ENCODE measurements at places on chromosomes 16 and 17.

GRCh38 chr16:89192956-89193575 is 7.3 kb downstream of the SLC22A31 start:
- DNase-seq = no peak

GRCh38 chr16:86073103-86073625 is 174.2 kb downstream of the IRF8 start:
- no peak for DNase-seq

GRCh38 chr16:12236589-12236988 is 260.1 kb downstream of the SNX29 start:
- no peak for DNase-seq

- no peak for DNase-seq
These were observed 266.0 kb downstream of the ENGASE start for GRCh38 chr17:79340333-79341221.

- DNase-seq = no peak
These were observed 631 bp downstream of the TRAF7 start for GRCh38 chr16:2155977-2156848.

DNA sequence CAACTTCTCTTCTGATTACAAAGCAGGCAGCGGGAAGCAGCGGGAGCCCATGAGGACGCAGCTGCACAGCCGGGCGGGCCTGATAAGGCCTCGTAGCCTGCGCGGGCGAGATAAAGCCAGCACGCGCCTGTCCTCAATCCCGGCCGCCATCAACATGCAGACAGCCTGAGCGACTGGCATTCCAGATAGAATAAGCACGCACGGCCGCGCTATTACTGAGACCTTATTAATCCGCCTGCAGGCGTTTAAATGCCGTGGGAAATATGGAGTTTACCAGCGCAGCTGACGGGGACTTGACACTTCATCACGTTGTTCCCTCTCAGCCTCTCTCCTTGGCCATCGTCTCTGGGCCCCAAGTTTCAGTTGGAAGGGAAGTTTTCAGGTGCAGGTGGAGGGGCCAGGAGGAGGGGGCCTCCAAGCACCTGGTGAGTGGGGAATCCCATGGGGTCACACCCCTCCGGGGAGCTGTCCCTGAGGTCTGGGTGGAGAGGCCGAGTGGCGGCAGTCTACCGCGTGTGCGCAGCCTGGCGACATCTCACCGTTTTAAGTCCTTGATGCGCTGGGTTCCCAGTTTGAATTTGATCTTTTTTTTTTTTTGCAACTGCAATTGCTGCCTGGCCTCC is 27.3 kb upstream of the CBFA2T3 start:
- DNase-seq = no peak

- DNase-seq = no peak
These were observed 10.4 kb downstream of the MILR1 start for GRCh38 chr17:64459284-64459747.

DNA sequence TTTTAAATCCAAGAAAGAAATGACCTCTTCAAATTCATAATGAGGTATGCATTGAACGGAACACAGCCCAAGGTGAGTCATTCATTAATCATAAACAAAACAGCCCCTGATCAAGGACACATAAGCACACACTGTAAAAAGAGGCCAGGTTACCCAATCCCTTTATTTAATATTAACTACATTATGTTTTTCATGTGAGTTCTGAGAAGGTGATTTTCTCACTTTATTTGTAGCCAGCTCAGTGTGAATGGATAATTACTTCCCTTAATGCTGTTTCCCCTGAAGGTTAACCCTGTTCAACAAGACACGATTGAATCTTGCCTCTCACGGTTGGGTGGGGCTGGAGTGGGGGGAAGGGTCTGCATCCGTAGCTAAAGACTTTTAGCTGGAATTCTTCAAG is 257.3 kb upstream of the SALL1 start:
- no peak for DNase-seq

DNA sequence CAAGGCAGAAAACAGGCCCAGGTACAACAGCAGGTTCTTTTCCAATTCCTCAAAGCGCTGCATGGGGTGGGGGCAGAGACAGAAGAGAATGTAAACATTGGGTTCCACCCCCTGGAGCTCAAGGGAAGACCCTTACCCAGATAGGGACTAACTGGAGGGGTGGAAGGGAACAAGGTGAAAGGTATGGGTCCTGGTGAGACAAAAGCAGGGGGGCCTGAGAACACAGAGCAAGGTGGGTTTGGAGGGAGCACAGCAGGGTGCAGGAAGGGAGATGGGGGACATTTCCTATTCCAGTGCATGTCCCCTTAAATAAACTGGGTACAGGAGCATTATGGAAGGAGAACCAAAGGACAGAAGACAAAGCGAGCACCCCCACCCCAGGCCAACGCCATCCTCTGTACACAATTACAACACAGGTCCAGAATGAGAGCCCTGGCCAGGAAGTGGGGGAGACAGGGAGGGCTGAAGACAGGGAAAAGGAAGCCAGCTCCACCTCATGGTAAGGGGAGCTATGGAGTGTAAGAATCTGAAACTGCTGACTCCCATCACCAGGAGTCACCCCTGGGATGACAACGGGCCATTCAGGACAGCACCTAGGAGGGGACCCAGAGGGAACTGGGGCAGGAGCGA is 2.1 kb upstream of the CD2BP2 start:
- DNase-seq = no peak

- no peak for DNase-seq
These were observed 29.9 kb downstream of the MIS12 start for GRCh38 chr17:5516060-5516792.

DNA sequence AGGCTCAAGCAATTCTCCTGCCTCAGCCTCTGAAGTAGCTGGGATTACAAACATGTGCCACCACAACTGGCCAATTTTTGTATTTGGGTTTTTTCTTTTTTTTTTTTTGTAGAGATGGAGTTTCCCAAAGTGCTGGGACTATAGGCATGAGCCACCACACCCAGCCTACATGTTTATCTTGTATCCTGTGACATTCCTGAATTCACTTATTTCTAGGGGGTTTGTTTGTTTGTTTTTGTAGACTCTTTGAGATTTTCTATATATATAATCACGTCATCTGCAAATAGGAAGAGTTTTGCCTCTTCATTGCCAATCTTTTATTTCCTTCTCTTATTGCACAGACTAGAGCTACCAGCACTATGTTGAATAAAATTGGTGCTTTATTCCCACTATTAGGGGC is 29.1 kb downstream of the PRAC1 start:
- DNase-seq = no peak

GRCh38 chr16:27748868-27749546 is 199.1 kb downstream of the KATNIP start:
- no peak for DNase-seq

DNA sequence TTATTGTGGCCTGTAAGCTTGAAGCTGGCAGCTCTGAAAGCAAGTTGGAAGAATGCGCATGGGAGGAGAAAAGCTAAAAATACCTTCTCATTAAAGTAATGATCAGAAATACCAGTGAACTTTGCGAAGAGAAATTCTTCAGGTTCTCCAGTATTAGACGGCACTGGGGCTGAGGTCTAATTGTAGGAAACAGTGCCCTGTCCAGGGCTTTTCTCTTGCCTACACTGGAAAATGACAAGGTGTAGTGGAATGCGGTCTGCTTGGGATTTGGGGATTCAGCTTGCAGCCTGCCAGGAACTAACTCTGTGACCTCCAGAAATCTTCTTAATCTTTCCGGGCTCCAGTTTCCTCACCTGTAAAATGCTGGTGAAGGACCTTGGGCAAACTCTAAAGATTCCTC is 53.3 kb upstream of the KCNJ16 start:
- no peak for DNase-seq

DNA sequence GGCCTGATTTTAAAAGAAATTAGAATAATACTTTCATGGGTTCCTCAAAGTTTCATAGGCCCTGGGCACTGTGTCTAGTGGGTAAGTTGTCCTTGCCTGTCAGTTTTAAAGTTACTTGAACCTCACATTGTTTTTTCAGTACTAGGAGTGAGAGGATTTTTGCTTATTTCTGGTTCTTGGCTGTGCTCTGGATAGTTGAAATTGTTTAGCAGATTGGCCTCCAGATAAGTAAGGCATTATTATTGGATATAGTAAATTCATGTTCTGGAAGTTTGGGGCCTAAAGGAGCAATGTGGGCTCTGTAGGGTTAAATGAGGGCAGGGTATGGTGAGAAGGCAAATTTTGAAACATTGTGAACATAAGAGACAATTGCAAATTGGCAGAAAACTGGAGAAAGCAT is 78.5 kb downstream of the WNT3 start:
- DNase-seq = no peak

DNA sequence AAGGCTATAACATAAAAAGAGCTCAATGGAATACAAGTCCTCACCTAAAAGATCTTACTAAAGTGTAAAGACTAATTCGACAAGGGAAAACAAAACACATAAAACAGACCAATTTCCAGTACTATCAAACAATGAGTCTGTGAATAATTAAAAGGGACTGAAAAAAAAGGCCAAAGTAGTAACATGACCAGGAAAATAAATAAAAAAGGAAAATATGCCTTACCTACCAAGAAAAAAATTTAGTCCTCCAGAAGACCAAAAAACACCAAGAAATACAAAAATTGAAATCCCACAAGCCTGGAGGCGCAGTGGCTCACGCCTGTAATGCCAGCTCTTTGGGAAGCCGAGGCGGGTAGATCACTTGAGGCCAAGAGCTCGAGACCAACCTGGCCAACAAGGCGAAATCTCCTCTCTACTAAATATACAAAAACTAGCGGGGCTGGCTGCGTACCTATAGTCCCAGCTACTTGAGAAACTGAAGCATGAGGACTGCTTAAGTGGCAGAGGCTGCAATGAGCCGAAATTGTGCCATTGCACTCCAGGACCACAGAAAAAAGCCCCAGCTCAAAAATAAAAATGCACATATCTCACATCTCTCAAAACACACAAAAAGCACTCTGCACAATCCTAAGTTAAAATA is 60.8 kb downstream of the TEX14 start:
- DNase-seq = no peak

DNA sequence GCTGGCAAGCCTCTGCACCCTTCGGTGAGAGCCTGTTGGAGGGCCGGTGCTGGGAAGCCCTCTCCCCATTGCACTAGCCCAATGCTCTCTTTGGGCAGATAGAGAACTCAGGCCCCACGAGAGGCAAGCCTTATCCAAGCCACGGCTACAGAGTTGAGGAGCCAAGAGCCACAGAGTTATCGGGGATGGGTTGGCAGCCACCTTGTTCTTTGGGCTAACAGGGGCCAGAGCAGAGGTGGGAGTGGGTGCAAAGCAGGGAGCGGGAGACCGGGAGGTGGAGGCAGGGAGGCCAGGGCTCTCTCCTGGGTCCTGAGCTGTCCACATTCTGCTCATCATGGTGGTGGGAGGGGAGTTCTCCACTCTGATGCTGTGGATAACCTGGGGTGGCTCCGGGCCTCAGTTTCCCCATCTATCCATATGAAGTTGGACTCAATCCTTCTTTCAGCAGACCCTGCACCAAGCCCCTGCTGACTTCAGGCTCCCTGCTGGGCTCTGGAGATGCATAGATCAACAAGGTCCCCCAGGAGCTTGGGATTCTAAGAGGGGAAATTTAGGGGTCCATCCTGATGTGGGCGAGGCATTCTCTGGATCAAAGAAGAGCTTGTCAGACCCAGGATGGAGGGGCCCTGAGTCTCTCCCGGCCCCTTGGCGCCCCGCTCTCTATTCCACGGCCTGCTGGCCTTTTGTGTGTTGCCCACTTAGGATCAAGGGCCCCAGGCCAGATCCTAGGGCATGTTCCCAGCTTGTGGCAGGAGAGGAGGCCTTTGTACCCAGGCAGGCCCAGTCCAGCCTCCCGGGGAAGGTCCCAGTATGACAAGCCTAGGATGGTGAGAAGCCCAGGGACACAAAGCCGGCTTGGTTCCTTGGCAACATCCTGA is 557 bp upstream of the CX3CL1 start:
- no peak for DNase-seq

GRCh38 chr16:81446907-81447268 is 2.3 kb downstream of the CMIP start:
- no peak for DNase-seq

DNA sequence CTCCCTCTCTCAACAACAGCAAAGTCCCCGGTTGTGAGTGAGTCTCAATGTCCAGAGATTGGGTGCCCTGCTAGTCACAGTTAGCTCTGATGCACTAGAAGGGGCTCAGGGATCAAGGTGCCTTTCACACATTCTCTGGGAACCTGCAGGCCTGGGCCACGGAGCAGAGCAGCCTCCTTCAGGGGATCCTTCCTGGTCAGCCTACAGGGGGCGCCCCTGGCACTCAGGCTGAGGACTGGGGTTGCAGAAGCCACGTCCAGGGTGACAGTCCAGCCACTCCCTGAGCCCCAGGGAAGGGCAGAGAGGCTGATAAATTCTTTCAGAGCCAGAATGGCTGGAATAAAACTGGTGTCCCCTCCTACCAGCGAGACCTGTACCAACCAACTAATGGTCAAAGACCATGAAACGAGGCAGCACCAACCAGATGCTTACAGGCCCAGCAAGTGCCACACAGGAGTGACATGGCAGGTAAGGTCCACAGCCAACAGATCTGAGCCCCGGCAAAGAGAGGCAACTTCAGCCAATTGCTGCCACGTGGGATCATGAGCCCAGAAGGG is 43.5 kb downstream of the ST3GAL2 start:
- peak; percentile 32 for DNase-seq

- no peak for DNase-seq
These were observed 46.3 kb downstream of the METRNL start for GRCh38 chr17:83125515-83126274.

DNA sequence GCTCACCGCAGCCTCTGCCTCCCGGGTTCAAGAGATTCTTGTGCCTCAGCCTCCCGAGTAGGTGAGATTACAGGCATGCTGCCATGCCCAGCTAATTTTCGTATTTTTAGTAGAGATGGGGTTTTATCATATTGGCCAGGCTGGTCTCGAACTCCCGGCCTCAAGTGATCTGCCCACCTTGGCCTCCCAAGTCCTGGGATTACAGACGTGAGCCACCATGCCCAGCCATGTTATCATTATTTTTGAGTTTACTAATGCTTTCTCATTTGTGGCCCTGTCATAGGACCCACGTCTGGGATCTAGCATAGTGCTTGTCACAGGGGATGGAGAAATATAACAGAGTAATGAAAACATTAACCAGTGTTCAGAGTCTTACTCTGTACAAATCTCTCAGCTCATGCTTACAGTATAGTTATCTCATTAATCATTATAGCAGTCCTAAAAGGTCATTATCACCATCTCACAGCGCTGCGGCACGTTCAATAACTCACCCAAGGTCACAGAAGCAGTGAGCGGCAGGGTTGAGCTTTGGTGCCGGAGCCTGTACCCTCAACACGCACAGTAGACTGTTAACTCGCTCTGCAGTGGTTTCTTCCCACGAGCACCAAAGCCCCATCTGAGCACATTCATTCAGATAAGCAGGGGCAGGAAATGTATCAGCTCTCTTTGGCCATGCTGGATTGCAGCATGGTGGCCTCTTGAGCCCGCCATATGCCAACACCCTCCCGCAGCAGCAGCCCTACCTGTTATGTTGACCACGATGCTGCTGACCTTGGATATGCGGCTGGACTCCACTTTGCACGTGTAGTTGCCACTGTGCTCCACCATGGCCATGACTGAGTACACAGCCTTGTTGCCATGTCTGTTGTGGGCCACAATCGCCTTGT is 21.4 kb downstream of the PECAM1 start:
- no peak for DNase-seq

DNA sequence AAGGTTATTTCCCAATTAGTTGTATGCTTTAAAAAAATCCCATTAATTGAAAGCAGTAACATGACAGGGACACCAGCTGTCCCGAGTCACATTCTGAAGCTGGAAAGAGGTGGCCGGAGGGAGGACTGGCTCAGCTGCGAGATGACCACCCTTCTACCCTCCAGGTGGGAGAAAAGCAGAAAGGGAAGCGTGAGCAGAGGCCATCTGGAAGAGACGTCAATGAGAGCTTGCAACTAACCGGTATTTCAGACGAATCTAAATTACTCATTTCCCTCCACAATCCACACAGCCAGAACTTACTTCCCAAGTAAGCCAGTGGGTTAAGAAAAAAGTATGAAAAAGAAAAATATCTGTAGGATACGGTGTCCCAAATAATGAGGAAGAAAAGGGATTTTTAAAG is 28.5 kb upstream of the SLC38A8 start:
- no peak for DNase-seq
